HFF-Myc (cell line): ENCODE measurements at places on chromosomes 2 and 18.

DNA sequence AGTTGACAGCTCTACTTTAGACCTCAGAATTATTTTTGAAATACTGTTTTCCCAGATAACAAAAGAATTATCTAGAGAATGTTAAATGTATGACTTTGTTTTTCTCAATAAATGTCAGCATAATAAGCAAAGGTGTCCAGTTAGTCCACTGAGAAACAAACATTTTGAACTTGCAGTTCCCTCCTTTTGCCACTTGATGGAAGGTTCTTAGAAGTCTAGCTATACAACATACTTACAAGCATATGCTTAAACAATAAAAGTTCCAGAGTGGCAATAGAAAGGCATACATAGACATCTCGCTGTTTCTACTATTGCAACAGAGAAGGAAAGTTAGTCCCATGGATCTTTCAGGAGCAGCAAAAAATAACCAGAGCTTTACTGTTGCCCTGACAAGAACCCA lies 11.8 kb downstream of the NDUFA10 start:
- no peak for DNase-seq

GRCh38 chr2:7419814-7420311 lies 502.7 kb downstream of the RNF144A start:
- no peak for DNase-seq

GRCh38 chr2:196277002-196277401 lies 105.6 kb upstream of the STK17B start:
- no peak for DNase-seq

- DNase-seq, result no peak
Observed at GRCh38 chr2:108446703-108447102, 2.3 kb upstream of the GCC2 start.

DNA sequence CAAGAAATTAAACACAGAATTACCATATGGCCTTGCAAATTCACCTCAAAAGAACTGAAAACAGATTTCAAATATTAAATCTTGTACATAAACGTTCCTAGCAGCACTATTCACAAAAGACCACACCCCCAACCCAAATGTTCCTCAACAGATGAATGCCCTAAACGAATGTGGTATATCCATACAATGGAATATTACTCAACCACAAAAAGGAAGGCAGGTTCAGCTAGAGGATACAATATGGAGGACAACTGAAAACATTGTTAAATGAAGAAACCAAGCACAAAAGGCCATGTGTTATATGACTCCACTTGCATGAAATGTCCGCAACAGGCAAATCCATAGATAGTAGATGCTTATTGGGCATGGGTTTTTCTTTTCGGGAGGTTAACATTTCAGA lies 61.7 kb downstream of the PPP4R1 start:
- no peak for DNase-seq

DNA sequence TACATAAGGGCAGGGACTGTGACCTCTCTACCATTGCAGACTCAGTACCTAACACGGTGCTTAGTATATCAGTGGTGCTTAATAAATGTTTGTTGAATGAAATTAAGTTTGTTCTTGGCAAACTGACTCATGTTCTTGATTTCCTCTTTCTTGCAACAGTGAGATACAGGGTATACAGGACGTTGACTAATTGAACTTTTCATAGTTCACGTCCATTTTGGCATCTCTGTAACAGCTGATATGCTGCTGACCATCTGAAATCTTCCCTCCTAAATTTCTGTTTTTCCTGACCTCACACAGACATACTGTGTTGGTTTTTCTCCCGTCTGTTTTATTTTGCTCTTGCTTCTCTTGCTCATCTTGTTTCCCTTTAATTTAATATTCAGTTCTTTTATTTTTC lies 44.2 kb downstream of the LHCGR start:
- no peak for DNase-seq

- no peak for DNase-seq
Observed at GRCh38 chr2:121635371-121635770, 13.9 kb downstream of the CLASP1 start.

DNA sequence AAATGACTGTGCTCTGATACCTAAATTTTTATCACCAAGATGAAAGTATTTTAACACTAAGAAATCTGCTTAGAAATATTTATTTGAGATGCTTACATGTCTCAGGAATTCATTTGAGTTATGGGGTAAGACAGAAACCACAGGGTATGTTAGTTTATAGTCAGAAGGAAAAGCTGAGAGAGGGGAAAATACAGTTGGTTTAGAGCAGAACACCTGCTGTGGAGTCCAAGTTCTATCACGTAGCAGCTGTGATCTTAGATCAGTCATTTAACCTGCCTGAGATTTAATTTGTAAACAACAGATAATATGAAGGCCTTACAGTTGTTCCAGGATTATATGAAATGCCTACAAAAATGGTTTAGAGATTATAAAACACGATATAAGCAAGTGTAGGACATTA lies 29.0 kb downstream of the PDE6D start:
- DNase-seq, result no peak

GRCh38 chr2:230541934-230542380 lies 126.0 kb downstream of the SP100 start:
- no peak for DNase-seq

DNA sequence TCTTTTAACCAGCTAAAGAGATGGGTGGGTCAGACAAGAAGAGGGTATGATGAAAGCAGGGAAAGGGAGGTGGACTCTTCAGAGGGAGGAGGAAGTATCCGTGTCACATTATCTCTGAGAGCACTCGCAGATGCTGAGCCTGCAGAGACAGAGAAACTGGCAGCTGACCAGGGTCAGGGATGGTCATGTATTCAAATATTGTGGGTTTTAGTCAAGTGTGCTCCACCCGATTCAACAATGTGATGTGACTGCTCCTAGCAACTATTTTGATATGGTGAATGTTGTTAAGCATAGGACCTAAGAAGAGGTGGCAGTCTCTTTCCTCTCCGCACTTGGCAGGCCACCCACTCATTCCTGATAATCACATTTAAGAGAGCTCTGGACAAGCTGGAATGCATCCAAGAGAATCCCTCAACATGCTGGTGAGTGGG lies 1.3 kb upstream of the CLIP4 start:
- DNase-seq, result peak; percentile 46
